ENCODE measurements at places on chromosomes 3 and 15. TPM values are rescaled to one million over a fixed set of nuclear protein-coding genes. Genes with fewer than 3 reads are reported as not detected.

GRCh38 chr15:38708672-38709180, 144.1 kb upstream of the RASGRP1 start:
- no peak for DNase-seq

ATP10A gene
- total RNA-seq: 7.5 TPM

GRCh38 chr15:87355946-87356345, 900.6 kb downstream of the NTRK3 start:
- DNase-seq: no peak

GRCh38 chr3:46593274-46593862, 19.0 kb upstream of the FAM240A start:
- no peak for DNase-seq

SLC9C1 gene
- total RNA-seq: not detected

MESP2 gene
- 0.54 TPM for total RNA-seq

- DNase-seq: no peak
Observed at GRCh38 chr3:66486202-66486601, 14.6 kb downstream of the LRIG1 start.

IGDCC3 gene
- total RNA-seq: not detected

SNRK gene
- total RNA-seq: 8.5 TPM

CATSPER2 gene
- total RNA-seq: 2.3 TPM

- peak; percentile 47 for DNase-seq
Observed at GRCh38 chr3:177746337-177746933, 549.2 kb upstream of the TBL1XR1 start.

DNA sequence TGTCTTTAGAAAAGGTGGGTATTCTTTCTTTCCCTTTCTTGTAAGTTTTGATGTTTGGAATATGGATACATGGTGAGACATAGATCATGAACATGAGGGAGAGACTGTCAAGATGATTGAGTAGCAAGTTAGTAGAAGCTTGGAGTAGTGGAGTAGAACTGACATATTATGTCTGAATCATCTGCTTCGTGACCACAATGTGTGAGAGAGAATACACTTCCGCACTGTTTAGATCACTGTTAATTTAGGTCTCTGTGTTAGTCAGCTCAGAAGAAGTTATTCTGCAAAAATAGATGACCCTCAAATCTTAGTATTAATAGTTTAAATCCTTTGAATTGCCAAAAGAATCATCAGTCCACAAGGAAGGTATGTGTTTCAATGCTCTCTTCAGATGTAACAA, 151.0 kb downstream of the OXSM start:
- no peak for DNase-seq

DNA sequence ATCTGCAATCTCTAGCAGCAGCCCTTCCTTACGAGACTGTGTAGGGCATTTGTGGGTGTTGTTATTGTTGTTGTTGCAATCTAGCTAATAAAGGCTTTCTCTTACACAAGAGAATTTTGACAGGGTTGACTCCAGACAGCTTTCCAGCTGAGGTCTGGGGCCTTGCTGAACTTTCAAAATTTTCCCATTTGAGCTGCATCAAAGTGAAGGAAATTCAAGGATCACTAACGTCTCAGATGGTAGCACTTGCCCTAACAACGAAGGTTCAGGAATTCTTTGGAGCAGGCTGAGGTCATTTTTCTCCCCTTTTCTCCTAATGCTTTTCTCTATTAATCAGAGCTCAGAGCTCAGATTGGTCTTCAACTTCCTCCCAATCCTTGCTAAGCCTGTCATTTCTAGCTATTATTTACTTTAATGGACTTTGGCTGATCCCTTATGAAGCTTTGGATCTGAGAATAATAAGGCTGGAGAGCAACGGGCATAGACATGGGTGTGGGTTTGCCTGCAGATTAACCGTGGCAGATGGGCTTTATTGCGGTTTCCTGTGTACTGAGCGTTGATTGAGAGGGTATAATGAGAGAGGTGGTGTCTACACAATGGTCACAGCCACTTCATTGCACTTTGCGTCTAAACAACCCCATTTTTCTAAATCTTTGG, 614.0 kb upstream of the AGTR1 start:
- no peak for DNase-seq

DNA sequence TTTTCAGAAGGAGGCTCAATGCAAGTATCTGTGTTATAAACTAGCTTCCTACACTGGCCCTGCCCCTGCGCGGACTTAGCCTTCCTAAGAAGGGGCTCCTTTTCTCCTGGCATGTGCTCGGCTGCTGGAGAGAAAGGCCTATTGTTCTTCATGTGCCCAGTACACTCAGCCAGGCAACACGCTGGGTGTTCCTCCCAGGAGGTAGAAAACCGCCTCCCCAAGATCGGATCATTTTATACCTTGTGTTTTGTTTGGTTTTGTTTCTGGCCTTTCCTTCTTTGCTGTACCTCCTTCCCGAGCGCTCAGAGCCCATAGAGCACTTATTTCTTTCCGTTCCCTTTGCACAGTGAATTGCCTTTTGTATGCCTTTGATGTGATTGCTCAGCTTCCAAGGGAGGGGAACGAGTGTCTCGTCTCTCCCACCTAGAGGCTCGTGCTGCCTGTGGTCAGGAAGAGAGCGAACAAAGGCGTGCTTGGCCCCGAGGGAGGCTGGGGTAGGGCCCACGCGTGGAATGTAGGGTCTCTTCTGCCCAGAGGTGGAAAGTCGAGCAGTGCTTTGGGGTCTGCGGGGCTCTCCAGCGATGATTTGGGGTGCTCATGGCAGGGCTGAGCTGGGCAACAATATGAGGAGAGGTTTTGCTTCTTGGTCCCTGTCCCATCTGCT, 30.0 kb downstream of the CCNL1 start:
- DNase-seq: peak; percentile 88

DNA sequence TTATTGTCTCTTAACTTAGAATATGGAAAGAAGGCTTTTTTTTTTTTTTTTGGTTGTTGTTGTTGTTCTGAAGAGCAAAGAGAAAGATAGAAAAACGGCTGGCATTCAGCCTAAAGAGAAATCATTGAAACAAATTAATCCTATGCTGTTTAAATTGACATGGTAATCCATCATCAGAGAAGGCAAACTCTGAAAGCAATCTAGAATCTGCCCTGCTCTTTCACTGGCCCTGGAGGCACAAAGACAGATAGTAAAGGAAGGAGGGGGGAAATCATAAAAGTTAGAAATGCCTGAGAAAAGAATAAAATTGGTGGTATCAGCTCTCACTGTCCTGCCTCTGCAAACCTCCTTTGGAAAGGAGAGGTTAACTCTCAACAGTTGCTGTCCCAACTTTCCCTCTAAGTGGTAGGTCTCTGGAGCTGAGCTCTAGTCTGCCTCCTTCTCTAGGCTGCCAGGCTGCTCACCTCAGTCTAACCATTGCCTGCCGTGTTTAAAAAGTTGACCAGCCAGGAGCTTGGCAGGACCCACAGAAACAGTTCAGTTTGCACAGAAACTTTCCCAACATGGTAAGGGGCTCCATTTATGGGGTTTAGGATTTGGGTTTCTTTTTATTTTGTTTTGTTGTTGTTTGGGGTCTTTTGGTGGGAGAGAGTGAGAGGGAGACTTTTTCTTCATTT, 13.4 kb upstream of the NR2F2 start:
- no peak for DNase-seq

SIDT1 gene
- 0.11 TPM for total RNA-seq

TMEM62 gene
- 18.6 TPM for total RNA-seq

- peak; percentile 24 for DNase-seq
Observed at GRCh38 chr15:27059610-27060202, 88.7 kb downstream of the GABRG3 start.

- peak; percentile 46 for DNase-seq
Observed at GRCh38 chr3:122000936-122001605, 21.0 kb downstream of the ILDR1 start.

DNA sequence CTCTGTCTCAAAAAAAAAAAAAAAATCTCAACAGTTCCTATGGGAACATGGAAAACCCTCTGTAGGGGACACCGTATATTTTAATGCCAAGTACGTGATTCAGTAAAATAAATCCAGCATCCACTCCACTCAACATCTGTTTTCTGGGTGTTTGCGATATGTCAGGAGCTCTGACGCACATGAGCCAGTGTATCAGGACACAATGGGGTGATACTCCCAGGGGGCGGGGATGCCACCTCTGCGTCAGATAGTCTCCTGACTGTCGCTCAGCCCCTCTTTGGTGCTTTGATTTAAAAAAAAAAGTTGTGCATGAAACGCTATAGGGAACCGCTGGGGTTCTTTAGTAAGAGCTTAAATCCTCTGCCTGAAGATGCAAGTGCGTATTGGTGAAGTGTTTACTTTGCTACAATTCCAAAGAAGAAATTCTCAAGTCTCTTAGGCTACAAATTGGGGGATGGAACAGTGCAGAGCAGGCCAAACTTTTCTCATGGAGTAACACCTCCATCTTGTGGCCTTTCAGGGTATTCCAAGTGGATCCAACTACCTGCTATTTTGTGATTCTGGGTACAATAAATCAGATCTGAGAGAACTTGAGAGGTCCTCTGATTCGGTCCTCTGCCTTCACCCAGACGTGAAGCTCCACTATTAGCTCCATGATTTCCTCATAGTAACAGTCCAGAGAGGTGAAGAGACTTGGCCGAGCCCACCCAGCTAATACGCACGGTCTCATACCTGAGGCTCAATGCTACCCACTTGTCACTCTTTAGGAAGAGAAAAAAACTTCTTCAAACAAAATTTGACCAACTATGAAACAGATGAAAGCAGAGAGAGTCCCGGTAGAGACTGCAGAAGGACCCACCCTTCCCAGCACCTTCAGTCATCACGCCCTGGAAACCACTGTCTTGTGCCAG, 9.3 kb upstream of the NR2E3 start:
- peak; percentile 63 for DNase-seq

GRCh38 chr15:32943711-32944110, 225.9 kb downstream of the GREM1 start:
- no peak for DNase-seq

TJP1 gene
- total RNA-seq: 29.4 TPM

DNA sequence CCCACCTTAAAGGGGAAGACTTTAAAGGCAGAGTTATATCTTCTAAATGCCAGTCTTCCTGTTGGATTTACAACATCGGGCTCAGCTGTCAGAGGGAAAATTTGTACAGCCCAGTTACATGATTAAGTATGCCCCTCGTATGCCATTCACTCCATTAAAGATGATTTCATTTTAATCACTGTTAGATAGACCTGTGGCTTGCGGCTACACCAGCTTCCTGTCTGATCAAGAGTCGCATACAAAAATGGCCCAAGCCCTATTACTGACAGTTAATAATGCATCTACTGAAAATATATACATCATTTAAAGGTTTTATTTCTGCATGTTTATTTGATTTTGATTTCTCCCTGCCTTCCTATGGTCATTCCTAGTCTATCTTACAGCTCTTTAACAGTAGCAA, 7.1 kb downstream of the EIF4E3 start:
- DNase-seq: no peak

ASB7 gene
- total RNA-seq: 8.1 TPM

DNA sequence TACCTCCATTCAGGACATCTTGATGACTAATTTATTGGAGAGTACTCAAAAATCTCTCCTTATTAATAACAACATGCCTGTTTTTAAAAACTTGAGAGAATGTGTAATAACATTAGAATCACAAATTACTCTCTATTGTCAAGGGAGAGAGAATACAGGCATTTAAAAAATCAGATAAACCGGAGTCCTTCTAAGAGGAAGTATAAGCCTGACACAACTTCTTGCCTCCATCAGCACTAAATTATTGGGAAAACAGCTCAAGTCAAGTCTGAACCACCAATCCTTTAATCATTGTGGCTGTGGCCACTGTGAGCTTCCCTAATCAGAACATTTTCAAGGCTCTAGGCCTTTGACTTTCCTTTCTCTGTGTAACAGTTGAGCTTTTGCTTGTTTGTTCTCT, 38.0 kb downstream of the SSR3 start:
- DNase-seq: no peak

GRCh38 chr15:68868296-68868695, 47.6 kb upstream of the ANP32A start:
- DNase-seq: no peak

Measured in Daoy (cell line).